Renal cortex interstitium (tissue), 15 donors: ENCODE measurements at places on chromosomes 1 and 21.

- DNase-seq = no peak
Observed at GRCh38 chr1:54464477-54465146, 58.4 kb upstream of the SSBP3 start.

- DNase-seq = no peak
Observed at GRCh38 chr1:19664453-19665185, at the start of gene HTR6. HTR6 (plus strand) TSS chr1:19664875; CDS start chr1:19665754, 879 bp downstream.

- no peak for DNase-seq
Observed at GRCh38 chr1:237281481-237281880, 239.5 kb downstream of the RYR2 start.

DNA sequence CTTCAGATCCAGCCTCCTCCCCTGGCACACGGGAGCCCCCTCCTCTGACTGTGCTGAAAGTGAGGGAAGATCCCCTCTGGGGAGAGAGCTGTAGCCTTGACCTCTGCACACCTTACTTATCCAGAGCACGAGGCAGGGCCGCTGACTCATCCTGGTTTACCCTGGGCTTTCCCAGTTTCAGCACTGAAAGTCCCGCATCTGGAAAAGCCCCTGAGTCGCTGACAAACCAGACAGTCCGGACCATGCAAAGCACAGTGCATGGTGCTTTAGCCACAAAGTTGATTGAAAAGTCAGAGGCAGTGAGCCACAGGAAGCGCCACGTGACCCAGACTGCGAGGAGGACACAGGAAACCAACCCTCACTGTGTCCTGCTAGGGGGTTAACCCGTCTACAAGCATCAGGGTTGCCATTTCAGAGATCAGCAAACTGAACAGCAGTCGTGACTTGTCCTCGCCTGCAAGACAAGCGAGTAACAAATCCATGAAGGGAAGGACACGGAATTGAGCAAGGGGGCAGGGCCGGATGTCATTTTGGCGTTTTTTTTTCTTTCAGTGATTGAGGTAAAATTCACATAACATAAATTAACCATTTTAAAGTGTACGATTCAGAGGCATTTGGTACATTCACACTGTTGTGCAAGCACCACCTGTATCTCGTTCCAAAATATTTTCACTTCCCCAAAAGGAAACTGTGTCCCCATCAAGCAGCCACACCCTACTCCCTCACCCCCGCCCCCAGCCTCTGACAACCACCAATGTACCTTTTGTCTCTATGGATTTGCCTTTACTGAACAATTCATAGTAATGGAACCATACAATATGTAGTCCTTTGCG lies 19.9 kb upstream of the IFNGR2 start:
- DNase-seq = no peak

GRCh38 chr1:13916530-13916929 lies 216.5 kb downstream of the PRDM2 start:
- DNase-seq = no peak

- no peak for DNase-seq
Observed at GRCh38 chr1:197366996-197367395, 98.9 kb downstream of the CRB1 start.
